ENCODE measurements at places on chromosomes 13 and 19. TPM values are rescaled to one million over a fixed set of nuclear protein-coding genes. Genes with fewer than 3 reads are reported as not detected.

DNA sequence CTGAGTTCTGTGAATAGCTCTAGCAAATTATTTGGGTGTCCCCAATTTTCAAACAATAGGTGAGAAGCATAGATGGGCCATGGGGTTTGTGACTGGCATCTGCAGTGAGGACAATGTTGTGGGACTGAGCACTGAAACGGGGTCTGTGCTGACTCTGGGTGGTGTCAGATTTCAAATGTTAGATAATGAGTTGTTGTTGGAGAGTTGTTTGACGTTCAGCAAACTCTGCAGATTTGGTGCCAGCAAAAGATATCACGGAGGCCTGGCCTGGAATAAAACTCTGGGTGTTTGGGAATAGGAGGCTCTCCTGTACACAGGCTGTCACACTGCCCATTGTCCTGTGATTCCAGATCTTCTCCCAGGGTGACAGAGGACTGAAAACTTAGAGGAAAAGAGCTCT lies 2.9 kb downstream of the ZNF90 start:
- no peak for DNase-seq

DNA sequence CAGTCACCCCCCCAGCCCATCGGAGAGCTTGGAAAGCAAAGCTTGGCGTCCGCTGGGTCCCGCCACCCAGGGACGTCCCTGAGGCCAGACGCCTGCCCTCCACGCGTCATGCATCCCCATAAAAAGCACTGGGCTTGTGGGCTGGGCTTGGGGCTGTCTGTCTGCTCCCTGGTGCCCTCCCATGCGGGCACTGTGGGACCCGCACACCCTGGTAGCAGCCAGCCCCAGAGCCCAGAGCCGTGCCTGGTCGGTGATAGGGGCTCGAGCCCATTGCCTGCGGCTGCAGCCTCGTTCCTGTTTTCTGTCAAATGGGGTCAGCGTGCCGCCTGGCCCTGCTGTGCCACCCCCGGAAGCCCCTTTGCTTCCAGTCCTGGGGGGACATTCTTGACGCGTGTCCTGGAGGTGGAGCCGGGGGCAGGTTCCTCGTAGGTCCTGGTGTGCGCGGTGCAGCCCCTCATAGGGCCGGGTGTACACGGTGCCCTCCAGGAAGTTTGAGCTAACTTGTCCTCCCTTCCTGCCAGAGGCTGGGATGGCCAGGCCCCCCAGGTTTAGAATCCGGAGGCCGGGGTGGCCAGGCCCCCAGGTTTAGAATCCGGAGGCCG lies 4.3 kb upstream of the GZMM start:
- DNase-seq: no peak

DNA sequence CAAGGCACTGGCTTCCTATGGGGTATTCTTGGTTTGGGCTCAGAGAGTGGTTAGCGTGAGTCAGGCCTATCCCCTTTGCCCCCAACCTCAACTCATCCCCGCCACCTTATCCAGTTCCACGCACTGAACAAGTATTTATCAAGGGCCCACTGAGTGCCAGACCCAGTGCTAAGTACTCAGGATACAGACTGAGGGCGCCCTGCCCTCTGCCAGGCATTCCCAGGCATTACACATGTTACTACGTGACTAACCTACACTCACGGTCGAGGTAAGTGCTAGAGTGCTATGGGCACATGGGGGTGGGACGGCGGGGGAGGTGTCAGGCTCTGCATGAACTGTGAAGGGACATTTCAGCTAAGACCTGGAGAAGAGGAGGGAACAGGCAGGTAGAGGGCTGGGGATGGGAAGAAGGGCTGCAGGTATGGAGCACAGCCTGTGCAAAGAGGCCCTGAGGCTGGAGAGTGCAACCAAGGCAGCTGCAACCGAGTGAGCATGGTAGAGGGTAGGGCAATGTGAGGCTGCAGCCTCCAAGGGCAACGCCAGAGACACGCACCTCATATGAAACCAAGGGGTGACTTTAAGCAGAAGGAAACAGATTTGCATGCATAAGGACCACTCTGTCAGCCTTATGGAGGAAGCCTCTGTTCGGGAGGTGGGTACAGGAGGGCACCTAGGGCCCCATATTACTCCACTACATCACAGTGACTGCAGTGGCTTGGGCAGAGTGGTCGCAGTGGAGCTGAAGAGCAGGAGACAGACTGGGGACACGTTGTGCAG lies 22.5 kb downstream of the DHRS12 start:
- DNase-seq: no peak

The RGS9BP gene
- 0.43 TPM for polyA plus RNA-seq
